ENCODE measurements at places on chromosomes 16 and 17.

- DNase-seq = no peak
Measured at GRCh38 chr17:42276359-42276608, at the start of gene STAT5B. Gene STAT5B, minus strand, starts transcription at chr17:42276391. Its CDS starts 44,264 bp downstream, at chr17:42232127.

DNA sequence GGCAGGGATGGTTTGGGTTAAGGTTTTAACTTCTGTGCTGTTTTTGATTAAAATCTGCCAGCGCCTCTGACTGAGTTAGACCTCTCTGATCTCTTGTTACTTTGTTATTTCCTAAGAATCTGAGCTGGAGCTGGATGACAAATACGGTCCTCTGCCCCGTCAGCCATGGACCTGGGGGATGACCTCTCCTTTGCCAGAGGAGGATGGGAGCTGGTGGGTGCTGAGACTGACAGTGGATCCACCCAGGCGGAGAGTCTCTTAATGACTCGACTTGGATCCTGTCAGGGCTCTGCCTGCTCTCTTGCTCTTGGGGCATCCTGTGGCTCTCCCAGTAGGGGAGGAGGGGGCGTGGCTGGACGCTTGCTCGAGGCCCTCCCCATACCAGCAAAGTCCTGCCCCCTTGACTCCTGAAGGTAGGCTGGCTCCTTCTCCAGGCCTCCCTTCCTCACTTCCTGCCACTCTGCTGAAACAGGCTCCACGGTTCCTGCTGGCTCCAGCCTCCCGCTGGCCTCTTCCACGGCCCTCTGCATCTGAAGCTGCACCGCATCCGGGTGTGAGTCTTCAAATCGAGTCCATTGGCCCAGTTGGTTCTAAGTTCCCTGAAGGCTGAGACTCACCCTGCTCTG lies 24.8 kb upstream of the MAP3K14 start:
- no peak for DNase-seq

DNA sequence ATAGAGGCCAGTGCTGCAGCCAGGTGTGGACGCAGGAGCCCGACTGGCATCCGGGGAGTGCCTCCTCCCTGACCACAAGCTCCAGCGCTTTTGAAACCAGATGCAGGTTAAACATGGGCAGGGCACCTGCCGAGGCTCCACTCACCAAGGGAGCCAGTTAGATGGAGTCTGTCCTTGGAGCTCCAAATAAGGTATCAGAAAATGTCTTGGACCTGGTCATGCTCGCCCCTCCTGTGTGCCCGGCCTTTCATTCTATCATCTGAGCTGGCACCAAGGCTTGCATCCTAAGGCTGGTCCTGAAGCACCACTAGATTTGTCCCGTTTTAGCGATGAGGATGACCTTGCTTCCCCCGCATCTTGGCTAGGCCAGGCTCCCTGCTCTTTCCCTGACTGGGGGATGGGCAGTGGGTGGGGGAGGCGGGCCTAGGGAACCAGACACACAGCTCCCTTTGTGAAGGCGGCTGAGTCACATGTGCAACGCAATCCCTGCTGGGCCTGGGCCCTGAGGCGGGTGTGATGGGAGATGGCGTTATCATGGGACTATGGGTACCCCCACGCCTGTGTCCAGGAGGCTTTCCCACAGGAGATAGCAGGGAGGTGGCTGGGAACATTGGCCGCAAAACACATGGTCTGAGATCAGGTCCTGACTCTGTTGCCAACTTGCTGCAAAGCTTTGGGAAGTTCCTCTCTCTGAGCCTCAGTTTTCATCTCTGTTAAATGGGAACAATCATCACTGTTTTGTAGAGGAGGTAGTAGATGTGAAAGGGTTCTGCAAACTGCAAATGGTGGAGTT lies 5.0 kb upstream of the ADGRG1 start:
- no peak for DNase-seq

GRCh38 chr17:47732399-47733046 lies 513 bp upstream of the TBX21 start:
- no peak for DNase-seq

DNA sequence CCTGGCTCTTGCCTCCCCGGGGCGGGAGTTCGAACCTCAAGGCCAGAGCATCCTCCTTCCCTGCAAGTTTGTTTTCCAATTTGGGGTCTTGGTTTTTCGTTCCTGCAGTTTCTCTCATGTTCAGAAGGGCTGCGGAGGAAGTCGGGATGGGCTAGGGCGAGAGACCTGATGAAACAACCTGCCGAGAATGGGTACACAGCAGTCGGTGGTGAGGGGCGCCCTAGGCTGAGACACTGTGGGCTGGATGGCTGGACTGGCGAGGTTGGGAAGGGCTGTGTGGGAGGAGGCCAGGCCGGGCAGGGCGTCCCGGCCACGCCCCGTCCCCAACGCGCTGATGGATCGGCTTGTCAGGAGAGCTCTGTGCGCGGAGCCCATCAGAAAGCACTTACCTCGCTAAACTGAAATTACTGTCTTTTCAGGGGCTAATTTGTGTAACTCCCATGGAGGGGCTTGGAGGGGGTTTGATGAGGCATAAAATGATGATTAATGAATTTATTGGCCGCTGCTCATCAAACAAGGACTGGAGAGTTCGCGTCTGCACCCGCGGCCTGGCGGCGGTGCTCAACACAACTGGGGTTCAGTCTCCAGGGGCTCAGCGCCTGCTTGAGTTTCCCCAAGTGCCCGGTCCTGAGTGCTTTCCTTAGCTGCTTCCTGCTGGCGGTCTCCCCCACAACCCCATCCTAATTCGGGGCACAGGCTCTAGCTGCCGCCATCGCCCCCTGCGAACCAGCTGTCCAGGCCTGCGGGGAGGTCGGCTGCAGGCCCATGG lies 9.0 kb downstream of the IRX5 start:
- DNase-seq = no peak
